Placental epithelial cell (primary cell): ENCODE measurements at places on chromosomes 12 and 14. TPM values are rescaled to one million over a fixed set of nuclear protein-coding genes. Genes with fewer than 3 reads are reported as not detected.

The KRT83 gene
- total RNA-seq: not detected in 2 replicates

The SLC6A12 gene
- not detected in 2 replicates for total RNA-seq

The POTEM gene
- total RNA-seq: not detected in 2 replicates

The DACT1 gene
- 41.2 and 232 TPM in 2 replicates for total RNA-seq

The GPRC5D gene
- total RNA-seq: 0.22 TPM in 1 of 2 replicates, not detected in the other
